Lung (tissue), 17 donors: ENCODE measurements at places on chromosomes 5 and 9.

DNA sequence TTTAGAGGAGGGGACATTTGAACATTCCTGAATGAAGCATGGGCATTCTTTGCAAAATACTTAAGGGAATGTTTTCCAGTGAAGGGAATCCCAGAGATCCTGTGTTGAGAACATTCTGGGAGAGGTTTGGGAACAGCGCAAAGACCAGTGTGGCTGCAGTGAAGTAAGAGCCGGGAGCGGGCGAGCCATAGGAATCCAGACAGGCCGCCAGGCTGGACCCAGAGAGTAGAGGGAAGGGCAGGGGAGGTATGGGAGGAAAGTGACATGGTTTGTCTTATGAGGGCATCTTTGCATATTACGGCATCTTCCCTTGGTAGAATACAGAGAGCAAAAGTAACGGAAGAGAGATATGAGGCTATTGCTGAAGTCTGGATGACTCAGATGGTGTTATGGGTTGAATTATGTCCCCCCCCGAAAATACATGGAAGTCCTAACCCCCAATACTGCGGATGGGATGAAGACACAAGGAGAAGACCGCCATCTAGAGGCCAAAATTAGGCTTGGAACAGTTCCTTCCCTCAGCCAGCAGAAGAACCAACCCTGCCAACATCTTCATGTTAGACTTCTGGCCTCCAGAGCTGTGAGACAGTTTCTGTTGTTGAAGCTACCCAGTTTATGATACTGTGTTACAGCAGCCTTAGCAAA is 268.2 kb downstream of the MAST4 start:
- peak; percentile 53 for DNase-seq

- DNase-seq: no peak
These were observed 158.0 kb downstream of the MAPKAP1 start for GRCh38 chr9:125549039-125549438.

DNA sequence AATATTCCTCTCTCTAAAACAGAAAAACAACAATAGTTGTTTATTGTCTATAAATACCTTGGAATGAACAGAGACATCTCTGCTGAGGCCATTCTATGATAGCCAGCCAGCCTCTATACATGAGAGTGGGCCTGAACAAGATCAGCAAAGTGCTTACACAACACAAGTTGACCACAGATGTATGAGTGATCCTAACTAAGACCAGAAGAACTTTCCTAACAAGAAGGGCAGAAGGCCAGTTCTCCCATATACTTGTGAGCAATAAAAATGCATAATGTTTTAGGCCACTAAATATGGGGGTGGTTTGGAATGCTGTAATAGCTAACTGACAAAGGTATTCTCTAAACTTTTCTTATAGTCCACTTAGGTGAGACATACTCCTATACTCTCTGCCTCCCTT is 345.7 kb downstream of the SPATA31D1 start:
- DNase-seq: no peak

DNA sequence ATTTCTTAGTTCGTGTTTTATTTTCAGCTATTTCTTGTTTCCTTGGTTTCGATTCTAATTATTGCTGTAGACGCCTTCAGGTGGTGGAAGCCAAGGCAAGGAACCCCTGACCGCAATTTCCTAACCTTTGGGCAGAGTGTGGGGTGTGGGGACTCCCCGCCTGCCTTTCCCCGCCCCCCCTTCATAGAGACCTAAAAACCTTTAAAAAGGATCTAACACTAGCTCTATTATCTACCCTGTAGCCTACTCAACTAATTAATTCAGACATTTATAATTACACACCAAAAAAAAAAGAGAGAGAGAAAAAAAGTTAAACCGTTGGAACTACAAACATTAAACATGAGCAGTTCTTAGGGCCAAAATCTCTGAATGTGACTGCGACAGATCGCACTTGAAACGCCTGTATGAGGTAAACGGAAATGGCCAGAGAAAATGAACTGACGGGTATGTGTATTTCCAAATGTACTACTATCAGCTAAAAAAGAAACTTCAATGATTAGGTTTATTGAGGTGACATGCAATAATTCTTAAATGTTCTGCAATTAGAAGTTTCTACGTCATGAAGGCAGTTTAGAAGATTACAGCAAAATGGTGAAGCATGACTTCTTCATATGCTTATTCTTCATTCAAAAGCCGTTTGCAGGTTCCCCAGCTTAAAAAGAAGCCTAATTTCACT is 19.0 kb upstream of the FER start:
- peak; percentile 73 for DNase-seq

- no peak for DNase-seq
These were observed 62.5 kb downstream of the PLCXD3 start for GRCh38 chr5:41447650-41448510.

GRCh38 chr5:134638760-134639201 is 6.2 kb upstream of the SAR1B start:
- DNase-seq: no peak

- peak; percentile 31 for DNase-seq
These were observed 244.3 kb downstream of the PDE4D start for GRCh38 chr5:59648949-59649921.

GRCh38 chr5:74174366-74174765 is 466.2 kb downstream of the ENC1 start:
- no peak for DNase-seq

DNA sequence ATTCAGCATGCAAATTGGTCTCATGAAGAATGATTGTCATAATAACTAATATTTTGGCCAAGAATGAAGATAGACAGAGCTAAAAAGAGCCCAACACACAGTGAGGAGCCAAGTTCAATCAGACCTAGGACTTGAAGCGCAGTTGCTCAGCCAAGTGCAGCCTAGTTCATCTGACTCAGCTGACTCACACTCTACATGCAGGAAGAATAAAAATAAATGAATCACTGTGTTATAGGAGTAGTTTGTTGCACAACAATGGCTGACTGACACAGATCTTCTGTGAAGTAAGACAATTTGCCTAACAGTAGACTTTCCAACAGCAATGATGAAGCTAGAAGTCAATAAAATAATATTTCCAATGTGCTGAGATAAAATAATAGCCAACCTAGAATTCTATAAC is 261.5 kb downstream of the CEMIP2 start:
- DNase-seq: no peak

GRCh38 chr9:37082214-37082765 is 38.1 kb upstream of the ZCCHC7 start:
- DNase-seq: no peak

GRCh38 chr5:107282061-107282460 is 388.7 kb downstream of the EFNA5 start:
- DNase-seq: no peak

DNA sequence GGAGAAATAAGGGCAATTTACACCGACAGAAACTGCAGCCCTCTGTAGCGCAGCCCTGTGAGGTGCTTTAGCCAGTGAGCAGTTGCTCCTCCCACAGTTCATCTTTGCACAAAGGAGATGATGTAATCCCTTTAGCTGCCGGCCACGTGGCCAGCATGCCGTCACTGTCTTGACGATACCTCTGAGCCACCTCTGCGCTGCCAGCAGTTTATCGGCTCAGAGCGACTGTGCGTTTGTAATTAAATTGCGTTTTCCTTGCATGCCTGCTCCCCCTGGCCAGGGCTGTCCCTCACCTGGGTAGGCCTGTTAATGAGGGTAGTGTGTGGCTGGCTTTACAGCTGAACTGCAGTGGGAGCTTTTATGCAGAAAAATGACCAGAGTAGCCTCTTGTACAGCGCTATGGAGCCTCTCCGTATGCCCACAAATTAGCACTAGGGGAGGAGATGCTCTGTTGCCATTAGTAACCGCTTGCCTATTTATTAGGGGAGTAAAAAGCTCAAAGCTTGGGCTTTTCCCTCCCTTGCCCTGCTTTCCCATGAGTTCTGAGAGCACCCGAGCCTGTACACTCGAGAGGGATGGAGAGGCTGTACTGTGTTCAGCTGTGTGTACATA is 107.0 kb downstream of the TRIO start:
- peak; percentile 74 for DNase-seq

DNA sequence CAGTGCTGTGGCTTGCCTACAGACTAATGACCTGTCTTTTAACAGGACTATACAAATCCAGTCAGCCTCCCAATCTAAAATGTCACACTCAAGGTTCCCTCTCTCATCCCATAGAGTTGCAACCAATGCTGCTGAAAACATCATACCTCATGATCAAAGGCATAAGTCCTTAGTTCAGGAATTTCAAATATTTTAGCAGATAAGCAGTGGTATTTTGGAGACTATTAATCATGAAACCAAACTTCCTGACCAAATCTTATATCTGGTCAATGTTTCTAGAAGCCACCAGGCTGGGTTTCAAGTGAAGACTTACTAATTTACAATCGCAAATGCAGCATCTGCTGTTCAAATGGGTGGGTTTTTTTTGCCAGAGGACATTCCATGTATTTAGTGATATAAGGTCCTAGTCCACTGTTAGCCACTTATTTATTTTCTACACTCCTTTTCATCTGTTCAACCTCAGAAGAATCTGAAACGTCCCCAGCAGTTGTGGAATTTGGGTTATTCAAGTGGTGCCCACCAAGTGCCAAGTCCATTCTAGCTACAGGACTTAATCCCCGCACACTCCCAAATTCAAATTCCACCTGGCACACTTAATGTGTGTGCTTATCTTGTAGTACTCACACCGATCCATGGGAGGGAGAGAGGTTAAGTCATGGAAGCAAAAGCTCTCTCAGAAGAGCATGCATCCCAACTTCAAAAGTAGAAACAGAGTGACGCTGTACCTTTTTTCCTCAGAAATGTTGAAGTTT is 5.8 kb downstream of the TAS2R1 start:
- no peak for DNase-seq

- DNase-seq: no peak
These were observed 11.1 kb downstream of the TGFBR1 start for GRCh38 chr9:99116003-99116411.

- DNase-seq: no peak
These were observed 812.4 kb upstream of the CTNND2 start for GRCh38 chr5:12716664-12717063.

DNA sequence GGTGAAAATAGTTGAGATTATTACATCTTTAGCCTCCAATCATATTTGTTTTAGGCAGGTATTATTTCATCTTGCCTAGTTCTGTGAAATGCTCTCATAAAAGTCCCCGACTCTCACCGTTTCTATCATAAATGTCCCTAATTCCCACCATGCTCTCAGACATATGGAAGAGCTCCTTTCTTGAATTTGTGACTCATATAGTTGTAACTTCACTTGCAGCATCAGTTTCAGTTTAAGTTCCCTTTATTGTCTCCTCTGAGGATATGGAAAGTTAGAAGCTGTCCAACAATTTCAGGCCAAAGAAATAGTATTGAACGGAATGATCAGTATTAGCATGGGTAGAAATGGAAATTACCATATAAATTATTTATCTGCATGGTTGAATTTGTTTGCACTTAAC is 187.5 kb upstream of the NR4A3 start:
- DNase-seq: no peak

GRCh38 chr5:39001683-39002082 is 72.5 kb downstream of the RICTOR start:
- DNase-seq: no peak

GRCh38 chr5:59666440-59667068 is 227.0 kb downstream of the PDE4D start:
- DNase-seq: no peak

DNA sequence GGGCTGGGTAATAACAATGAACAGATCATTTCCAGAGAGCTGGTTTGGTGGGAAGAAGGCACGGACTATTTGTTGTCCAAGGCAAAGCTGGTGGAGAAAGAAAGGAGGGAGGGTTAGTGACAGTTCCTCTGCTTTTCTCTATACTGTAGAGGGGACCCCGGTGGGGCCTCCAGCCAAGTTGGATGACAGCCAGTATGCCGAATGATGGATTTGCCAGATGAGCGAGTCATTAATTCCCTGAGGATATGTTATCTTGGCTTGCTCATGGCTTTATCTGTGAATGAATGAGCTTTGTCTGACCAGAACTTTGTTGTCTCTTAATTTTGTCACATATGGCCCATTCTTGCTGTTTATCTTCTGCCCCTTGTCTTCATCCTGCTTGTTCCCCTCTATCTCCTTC is 158.6 kb upstream of the GLRA1 start:
- DNase-seq: no peak

- no peak for DNase-seq
These were observed 44.8 kb downstream of the LURAP1L start for GRCh38 chr9:12819436-12820185.

DNA sequence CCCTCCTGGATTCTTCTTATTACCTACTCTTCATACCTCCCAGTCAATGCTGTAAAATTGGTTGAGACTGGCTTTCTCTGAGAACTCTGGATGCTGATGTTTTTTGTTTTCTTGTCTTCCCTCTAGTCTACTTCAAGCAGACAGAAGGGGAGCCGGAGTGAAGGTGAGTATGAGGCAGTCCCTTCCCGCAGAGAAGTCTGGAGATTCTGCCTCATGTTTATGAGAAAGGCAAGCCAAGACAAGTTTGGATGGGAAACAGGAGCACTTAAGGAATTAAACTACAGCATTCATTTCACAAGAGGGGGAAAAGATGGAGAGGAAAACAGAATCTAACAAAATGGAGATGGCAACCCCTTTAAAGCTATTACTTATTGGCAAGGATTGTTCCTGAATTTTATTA is 246.1 kb downstream of the TRIM32 start:
- DNase-seq: no peak

- no peak for DNase-seq
These were observed 90.1 kb downstream of the NR3C1 start for GRCh38 chr5:143313298-143313852.

- DNase-seq: peak; percentile 89
These were observed 119.8 kb downstream of the EBF1 start for GRCh38 chr5:158979749-158980521.

DNA sequence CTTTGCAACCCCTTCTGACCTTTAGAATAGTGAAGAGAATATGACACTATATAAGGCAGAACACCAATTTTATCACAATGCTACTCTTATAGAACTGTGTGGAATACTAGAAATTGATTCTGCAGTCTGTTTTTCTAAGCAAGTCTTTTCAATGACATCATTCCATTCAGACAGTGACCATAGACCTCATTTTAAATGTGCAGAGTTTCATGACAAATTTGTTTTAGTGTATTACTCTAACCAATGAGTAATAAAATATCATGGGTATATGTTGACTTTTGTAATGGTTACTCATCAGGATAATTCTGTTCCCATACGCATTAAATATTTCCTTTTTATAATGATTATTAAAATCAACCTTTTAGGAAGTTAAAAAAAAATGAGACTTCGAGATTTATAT is 219.9 kb downstream of the COX7C start:
- no peak for DNase-seq

GRCh38 chr9:22211588-22212360 is 202.7 kb upstream of the CDKN2B start:
- DNase-seq: no peak

GRCh38 chr5:62718324-62718723 is 139.7 kb downstream of the LRRC70 start:
- DNase-seq: no peak
